ENCODE measurements at places on chromosomes 2 and 18.

- no peak for DNase-seq
Measured at GRCh38 chr2:115389898-115390565, 947.6 kb downstream of the DPP10 start.

GRCh38 chr2:217996361-217996760, 6.4 kb downstream of the TNS1 start:
- no peak for DNase-seq

DNA sequence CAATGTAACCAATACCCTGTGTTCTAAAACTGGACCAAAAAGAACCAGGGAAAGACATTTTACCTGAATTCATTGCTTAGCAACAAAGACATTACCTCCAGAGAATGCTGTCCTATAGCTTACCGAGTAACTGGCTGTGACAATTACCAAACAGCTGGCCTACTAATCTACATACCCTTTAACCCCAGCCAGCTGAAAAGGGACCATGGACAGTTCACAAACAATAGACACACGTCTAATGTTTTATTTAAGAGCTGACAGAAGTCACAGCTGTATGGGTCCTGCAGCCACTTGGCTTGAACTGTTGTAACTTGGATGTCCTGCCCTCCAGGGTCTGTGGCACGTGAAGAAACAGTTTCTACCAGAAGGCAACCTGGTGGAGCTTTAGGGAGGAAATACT, 130.1 kb upstream of the EFEMP1 start:
- DNase-seq, result no peak

GRCh38 chr2:132651115-132652045, 18.6 kb downstream of the LYPD1 start:
- DNase-seq, result peak; percentile 62

DNA sequence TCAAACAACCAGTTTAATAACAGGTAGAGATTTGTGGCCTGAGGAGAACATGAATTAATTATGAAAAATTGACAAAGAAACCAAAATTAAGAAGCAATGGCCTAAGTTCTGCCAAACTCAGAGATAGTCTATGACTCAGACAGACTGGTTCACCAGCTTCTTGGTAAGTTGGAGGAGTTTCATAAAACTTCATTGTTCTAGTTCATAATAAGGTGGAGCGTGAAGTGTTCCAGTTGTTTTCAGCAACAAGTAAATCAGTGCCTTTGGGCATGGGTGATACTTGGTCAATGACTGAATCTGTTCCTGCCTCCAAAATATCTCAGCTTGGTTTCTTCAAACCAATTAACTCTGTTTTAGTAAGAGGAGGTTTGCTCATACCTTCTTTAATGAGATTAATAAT, 40.0 kb downstream of the SLC40A1 start:
- no peak for DNase-seq

- DNase-seq, result no peak
Measured at GRCh38 chr2:156663757-156664409, 227.7 kb downstream of the GPD2 start.
